Skin of body (tissue), 3 donors: ENCODE measurements at places on chromosomes 3 and 15. TPM values are rescaled to one million over a fixed set of nuclear protein-coding genes. Genes with fewer than 3 reads are reported as not detected.

DNA sequence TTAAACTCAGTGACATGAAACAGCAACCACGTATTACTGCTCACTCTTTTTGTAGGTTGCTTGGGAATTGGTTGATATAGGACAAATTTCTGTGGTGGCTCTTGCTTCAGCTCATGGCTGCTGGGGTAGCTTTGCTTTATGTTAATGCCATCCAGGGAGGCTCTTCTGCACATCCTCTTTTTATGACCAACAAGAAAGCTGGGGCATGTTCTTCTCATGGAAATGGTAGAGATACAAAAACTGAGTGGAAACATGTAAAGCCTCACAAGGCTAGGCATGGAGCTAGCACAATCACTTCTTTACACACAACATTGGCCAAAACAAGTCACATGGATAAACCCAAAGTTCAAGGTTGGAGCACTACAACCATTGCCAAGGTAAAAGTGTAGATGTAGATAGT lies 176.8 kb downstream of the NECTIN3 start:
- DNase-seq: no peak

GRCh38 chr3:138434875-138435772 lies 708 bp downstream of the ESYT3 start:
- DNase-seq: no peak

DNA sequence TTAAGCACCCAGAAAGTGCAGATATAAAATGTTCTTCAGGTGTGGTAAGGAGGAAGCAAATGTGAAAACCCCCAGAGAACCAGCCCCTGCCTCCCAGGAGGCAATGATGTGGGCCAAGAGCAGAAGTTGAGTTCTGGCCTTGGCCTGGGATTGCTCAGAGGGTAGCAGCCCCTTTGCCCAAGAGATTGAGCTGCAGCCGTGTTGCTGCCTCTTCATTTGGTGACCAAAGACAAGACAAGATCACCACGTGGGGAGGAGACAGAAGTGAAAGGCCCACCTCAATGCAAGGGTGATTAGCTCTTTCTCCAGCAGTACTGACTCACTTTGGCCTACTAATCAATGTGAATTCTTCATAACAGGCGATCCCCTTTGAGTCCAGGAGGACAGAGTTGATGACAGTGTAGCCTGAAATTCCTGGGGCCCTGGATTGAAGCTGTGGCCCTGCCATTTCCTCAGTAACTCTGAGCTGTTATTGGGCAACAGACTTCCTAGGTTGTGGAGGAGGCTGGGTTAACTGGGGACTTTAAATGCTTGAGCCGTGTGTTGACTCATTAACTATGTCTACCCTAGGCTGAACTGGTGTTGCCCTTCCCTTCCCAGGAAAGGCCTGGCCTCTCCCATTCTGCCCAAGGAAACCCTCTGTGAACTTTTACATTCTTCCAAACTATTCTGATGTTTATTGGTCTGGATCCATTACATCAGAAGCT lies 86.5 kb downstream of the ST6GAL1 start:
- DNase-seq: no peak

TRIM42 gene
- not detected for total RNA-seq

DNA sequence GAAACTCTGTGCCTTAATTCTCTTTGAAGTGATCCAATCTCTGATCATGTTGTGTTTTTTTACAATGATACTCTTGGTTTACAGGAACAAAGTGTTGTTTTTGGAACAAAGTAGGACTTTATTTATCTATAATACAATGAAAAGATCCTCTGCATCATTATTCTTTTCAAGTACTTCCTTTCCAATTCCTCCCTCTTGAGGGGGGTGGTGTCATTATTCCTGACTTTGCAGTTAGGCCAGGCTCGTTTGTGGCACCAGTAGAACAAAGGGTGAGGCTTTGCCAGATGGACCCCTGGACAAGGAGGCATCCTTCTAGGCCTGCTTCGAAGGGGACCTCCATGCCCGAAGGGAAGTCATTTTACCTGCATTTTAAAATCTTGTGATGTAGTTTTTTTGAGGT lies 41.7 kb upstream of the ZBTB38 start:
- no peak for DNase-seq

DNA sequence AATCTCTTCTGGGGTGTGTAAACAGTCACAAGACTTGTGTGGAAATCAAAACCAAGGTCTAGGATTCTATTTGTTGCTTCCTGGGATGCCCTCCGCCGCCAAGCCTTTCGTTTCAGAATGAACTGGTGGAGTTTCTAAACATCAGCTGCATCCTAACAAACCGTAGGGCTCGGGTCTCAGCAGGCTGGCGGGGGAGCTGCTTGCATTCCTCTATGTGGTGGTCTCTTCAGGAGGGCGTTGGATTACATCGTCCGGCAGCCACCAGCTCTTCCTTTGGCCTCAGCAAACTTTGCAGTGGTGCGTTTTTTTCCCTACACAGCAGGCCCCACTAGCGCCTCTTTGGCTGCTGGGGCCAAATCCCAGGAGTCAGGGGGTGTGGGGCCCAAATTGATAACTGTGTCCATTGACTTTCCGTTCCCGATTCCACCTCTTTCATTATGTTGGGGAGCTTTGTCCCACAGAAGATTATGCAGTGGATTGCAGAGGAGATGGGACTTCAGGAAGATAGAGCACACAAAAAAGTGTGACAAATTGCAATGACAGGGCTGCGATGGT lies 390.0 kb upstream of the NR2F2 start:
- DNase-seq: no peak

IDH3A gene
- total RNA-seq: 40.0 TPM

GRCh38 chr3:4990069-4990468 lies 10.8 kb downstream of the BHLHE40 start:
- no peak for DNase-seq
